ENCODE measurements at places on chromosomes 2 and 18.

DNA sequence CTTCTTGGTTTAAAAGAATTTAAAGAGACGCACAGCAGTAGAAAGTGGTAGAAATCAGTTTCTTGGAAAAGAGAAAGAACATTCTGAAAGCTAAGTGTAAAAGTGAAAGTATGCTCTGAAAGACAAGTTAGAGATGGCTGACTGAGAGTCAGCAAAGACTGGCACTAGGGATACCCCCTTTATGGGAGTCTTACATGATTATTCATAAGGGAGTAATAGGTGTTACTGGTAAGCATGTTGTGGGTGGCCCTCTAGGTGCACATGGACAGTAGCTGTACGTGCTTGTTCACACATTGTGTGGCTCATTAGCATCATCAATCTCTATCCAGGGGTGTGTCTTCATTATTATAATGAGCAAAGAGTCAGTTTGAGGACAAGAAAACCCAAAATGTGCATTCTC is 816.2 kb downstream of the CBLN2 start:
- DNase-seq = no peak

DNA sequence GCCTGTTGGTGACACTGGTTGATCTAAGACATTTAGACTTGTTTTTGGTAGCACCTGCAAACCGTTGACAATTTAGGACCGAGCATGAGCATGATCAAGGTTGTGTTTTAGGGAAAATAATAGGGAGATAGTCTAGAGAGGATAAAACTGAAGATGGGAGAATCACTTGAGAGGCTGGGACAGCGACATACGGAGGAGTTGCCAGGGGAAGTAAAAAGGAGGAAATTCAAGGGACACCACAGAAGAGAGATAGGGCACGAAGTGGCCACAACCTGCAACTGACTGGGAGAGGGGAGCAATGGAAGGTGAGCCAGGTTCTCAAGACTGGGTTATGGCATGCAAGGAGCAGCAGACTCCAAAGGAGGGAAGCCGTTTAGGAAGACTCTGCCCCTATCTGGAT is 1.4 kb upstream of the ATP8B1 start:
- DNase-seq = no peak

DNA sequence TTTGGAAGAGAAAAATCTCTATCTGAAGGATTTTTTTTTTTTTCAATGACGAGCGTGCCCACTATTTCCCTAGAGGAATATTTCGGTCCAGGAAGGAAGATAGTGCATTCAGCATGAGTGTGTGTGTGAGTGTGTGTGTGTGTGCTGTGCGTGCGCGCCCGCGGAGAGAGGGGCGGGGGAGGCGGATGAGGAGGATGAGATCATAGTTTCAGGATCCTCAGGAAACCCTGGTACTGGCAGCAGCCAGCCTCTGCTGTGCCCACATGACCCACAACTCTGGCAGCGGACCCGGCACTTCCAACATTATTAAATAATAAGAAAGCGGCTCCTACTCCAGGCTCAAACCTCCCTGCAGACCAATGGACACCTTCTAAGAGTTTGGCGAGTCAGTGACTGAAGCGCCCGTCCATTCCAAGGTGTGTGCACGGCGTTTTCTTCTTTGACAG is 217.0 kb upstream of the DTNA start:
- peak; percentile 48 for DNase-seq

GRCh38 chr2:234812851-234813250 is 139.0 kb upstream of the SH3BP4 start:
- DNase-seq = no peak

DNA sequence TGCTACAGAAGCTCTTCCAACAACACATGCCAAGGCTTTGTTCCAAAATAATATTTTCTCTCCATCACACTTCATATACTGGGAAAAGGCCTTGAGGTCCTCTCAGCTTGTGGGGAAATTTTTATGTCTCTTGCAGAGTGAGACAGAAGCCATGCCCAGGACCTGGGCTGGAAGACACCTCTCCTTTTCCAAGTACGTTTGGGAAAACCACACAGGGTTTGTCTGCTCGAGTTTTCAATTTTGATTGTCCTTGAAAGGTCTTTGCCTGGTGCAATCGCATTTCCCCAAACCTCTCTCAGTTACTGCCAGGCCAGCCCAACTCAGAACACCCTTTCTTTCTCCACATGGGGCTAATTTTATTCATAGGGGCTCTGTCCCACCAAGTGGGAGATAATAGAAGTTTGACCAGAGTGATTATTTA is 272.2 kb downstream of the OSR1 start:
- DNase-seq = no peak

DNA sequence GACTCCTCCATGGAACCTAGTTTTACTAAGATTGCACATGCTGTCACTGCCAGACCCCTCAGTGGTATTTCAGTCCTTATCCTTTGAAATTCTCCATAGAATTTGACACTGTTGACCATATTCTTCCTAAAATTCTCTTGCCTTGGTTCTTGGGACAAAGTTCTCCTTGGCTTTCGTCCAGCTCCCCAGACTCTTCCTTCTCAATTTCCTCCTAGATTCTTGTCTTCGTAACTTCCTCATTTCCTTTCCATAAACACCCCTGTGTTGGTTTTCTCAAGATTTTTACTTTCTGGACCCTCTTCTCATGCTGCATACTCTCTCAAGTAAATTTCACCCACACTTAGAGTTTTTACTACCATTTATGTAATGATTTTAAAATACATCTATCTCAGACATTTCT is 96.6 kb upstream of the TWSG1 start:
- DNase-seq = no peak

GRCh38 chr2:46311651-46312223 is 14.5 kb downstream of the EPAS1 start:
- no peak for DNase-seq

DNA sequence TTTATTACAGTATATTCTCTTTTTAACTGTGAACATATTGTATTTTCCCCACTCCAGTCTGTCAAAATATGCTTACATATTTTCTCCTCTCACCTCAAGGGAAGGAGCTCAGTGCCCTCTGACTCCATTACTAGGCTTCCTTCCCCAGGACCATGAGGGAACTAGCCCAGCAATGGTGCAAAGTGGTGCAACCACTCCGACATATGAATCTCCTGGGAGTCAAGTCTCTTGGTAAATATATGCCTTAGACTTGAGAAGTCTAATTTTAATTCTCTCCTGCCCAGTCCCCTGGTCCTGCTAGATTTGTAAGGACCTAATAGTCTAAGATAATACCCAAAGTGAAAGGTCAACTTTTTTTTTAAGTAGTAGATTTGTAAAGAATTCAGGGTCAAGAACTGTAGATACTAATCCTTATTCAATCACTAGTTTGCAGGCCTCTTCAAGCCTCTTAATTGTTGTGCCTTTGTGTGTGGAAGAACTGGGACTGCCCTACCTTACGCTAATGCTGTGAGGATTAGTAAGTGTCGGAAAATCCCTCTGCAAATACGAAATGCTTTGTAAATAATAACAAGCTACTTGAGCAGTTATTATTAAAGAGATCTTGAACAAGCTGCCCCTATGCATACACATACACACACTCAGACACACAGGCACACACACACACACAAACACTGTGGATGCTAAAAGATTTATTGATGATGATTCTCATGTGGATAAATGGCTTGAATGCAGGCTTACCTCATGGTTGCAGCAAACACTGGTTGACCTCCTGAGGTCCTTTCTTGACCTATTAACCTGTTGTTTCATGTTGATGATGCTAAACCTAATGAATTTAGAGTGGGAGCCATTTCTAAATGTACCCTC is 251.2 kb upstream of the PARD3B start:
- DNase-seq = no peak
